T-helper 22 cell (primary cell): ENCODE measurements at places on chromosomes 3 and 15.

GRCh38 chr3:103181160-103181559, 746.3 kb downstream of the ZPLD1 start:
- DNase-seq, result no peak

DNA sequence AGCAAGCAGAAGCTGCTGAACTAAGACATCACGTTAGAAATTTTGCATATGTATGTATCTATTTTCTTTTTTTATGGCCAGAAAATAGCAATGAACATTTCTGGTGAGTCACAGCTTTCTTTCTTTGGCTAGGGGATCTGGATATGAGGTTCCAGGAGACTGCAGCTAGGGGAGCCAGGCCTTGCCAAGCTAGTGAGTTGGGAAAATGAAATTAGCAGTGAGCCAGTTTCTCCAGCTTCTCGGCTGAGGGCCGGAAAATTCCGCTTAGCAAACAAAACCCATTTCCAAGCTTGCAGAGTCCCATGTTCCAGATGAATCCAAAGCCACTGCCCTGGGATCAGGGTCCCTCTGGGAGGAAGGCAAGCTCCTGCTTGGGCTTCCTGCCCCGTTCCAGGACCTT, 137.6 kb downstream of the SRGAP3 start:
- DNase-seq, result no peak

DNA sequence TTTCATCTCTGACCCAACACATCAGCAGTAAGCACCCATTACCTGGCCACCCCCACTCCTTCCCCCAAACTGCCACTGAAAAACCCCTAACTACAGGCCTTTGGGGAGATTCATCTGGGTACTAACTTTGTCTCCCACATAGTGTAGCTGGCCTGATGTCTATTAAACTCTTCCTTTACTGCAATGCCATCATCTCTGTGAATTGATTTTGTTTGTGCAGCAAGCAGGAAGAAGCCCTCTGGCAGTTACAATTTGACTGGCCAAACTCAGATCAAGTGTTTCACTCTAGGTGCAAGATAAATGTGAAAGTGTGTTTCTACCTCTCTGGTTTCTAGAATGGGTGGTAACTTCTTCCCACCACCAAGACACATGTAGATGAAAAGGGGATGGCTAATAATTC, 26.7 kb upstream of the OR5K4 start:
- no peak for DNase-seq

DNA sequence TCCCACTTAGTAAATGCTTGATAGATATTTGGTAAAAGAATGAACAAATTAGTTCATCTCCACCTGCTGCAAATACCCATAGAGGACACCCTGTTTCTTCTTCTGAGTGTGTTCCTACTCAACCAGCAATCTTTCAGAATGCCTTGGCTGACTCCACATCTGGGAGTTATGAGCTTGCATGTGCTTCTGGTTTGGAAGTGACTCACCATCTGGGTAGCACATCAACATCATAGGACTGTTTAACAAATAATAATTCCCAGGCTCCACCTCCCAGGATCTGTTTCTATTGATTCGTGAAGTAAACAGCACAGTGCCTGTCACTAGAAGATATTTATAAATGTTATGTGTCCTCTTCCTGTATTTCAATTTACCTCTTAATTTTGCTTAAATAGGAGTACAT, 580.1 kb downstream of the ROBO2 start:
- no peak for DNase-seq

DNA sequence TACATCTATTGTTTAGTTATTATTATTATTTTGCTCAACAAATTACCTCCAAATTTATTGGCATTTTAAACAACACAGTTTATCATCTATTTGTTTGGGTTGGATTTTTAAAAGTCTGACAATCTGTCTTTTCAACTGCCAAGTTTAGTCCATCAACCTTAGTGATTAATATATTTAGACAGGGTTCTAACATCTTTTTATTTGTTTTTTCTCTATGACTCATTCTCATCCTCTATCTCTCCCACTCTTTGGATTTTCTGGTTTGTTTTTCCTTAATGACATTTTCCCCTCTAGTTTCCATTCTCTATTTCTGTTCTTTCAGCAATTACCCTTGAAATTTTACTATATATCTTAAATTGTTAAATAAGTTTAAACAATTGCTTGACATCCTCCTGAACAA, 41.9 kb downstream of the EMC4 start:
- DNase-seq, result no peak

DNA sequence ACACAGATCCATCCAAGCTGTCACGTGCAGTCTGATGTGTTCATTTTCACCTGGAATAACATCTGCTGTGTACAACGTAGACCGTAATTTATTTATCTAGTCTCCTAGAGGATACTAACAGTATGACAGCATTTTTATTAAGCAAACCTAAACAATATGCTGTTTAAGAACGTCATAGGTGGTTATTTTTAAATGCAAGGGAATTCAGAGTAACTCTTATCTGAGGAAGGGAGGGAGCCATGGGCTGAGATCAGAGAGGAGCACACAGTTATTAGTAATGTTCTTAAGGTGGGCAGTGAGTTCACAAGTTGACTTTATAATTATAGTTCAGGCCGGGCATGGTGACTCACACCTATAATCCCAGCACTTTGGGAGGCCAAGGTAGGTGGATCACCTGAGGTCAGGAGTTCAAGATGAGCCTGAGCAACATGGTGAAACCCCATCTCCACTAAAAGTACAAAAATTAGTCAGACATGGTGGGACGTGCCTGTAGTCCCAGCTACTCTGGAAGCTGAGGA, 193.6 kb downstream of the UACA start:
- DNase-seq, result no peak

- DNase-seq, result no peak
These were observed 52.2 kb upstream of the ACTL6A start for GRCh38 chr3:179510496-179510895.

- no peak for DNase-seq
These were observed 8.4 kb upstream of the NR2C2 start for GRCh38 chr3:14938954-14939353.

DNA sequence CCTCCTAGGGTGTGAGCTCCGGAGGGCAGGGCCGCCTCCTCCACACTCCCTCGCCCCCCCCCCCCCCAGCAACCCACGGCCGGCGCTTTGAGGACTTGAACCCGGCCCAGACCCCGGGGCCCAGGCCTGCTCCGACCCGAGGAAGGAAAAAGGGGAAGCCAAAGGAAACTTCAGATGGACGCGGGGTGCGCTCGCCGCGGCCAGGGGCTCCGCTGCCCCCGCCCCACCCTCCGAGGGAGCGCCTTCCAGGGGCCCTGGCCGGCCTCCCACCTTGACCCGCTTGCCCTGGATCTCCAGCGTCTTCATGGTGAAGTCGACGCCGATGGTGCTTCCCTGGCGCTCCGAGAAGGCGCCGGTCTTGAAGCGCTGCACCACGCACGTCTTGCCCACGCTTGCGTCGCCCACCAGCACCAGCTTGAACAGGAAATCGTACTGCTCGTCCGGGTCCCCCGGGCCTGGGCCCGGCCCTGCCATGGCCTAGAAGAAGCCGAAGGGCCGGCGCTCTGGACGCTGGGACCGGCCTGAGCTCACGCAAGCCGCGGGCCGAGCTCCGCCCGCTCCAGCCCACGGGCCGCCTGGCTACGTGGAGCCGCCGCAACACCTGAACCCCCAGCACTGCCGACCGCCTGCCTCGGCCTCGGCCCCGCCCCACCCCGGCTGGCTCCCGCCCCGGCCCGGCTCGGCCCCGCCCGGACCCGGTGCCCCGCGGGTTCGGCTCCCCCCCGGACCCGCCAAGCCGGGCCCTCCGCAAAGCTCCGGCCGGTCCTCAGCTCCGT, 400 bp downstream of the RAB43 start:
- peak; percentile 9 for DNase-seq

- DNase-seq, result no peak
These were observed 442.3 kb upstream of the TPRG1 start for GRCh38 chr3:188729422-188729821.

DNA sequence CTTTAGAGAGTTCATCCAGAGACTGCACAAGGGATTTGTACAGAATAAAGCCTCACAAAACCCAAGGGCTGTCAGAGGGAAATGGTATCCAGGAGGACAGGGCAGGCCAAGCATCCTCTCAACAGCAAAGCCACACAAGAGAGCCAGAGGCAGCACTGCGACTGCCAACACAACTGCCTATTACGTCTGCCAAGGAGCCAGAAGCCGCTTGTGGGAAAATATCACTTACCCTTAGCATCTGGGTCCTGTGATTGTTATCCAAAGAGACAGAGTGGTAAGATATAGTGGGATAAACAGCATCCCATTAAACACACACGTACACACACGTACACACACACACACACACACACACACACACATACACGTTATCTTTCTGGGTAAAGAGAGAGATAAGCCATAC, 618.3 kb upstream of the AGTR1 start:
- no peak for DNase-seq

- no peak for DNase-seq
These were observed 35.5 kb upstream of the TIMP4 start for GRCh38 chr3:12194209-12194608.

- no peak for DNase-seq
These were observed 117.0 kb downstream of the SATB1 start for GRCh38 chr3:18308096-18308650.

- DNase-seq, result no peak
These were observed 139.2 kb upstream of the CTDSPL start for GRCh38 chr3:37722477-37722876.

DNA sequence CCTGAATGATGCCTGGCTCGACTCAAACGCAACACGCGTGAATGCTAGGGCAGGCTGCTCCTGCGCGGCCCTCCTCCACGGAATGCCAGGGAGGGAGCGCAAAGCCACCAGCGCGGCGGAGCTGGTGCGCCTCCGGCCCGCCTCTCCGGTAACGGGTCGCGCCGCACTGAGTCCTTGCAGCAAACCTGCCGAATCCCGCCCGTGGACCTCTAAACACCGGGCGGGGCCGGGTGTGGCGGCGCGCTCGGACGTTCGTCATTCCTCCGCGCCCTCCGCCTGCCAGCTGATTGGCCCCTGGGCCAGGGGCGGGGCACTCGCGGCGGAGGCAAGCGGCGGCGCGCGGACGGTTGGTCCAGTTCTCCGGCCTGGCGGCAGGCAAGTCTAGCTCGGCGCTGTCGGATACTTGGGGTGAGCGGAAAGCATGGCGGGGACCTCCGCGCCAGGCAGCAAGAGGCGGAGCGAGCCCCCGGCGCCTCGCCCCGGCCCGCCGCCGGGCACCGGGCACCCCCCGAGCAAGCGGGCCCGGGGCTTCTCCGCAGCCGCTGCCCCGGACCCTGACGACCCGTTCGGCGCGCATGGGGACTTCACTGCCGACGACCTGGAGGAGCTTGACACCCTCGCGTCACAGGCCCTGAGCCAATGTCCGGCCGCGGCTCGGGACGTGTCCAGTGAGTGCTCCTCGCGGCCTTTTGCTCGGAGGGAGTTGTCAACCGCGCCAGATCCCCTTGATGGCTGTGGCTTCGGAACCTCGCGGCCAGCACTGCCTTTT, at the start of gene ATRIP:
ATRIP (plus strand) TSS at position 313 of the 769 bp plus-strand sequence; CDS start at position 422, 109 bp downstream.
- peak; percentile 81 for DNase-seq

DNA sequence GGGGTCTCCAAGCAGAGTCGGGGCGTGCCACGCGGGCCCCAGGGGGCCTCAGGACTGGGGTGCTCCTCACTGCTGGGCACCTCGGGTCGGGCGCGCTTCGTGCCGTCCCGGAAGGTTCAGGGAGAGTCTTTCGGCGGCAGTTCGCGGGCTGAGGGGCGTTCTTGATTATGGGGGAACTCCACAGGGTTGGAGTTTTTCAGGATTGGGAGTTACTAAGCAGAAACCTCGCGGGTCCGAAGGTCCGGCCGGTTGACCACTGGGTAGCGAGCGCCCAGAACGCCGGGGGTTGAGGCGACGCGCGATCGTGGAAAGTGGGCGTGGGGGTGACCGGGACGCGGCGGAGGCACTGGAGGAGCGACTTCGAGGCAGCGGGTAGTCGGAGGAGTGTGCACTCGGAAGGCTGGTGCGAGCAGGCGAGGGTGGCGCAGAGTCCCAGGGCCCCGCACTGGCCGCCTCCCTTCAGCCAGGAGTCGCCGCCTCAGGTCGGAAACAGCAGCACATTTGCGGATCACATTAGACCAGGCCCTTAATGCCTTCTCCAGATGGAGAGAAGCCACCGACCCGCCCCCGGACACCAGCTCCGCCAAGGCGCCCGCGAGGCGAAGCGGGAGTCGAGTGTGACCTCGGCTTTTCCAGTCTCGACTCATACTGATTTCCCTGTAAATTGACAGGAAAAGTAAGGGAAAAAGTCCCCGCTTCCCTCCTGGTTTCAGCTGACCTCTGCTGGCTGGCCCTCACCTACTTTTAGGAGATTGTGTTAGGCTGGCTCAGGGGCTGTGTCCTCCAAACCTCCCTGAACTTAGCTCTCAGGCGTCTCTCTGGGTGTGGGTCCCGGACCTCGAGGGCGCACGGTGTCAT, 685 bp downstream of the ADAMTSL3 start:
- no peak for DNase-seq

DNA sequence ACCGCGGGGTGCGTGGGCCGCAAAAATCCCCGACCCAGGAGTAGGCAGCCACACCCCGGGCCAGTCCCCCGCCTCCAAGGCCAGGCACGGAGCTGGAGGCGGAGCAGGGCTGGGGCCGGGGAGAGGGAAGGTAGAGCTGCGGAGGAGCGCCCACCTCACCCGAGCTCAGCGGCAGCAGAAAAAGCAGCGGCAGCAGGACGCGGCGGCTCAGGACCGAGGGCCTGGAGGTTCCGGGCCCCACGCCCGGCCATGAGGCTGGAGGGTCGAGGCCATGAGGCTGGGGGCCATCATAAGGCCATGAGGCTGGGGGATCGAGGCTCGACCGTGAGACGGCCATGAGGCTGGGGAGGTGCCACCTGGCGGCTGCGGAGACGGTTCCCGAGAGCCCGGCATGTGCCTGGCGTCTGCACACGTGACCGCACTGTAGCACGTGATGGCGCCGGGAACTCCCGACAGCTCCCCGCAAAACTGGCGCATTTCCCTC, 32.9 kb upstream of the PRSS50 start:
- DNase-seq, result no peak

DNA sequence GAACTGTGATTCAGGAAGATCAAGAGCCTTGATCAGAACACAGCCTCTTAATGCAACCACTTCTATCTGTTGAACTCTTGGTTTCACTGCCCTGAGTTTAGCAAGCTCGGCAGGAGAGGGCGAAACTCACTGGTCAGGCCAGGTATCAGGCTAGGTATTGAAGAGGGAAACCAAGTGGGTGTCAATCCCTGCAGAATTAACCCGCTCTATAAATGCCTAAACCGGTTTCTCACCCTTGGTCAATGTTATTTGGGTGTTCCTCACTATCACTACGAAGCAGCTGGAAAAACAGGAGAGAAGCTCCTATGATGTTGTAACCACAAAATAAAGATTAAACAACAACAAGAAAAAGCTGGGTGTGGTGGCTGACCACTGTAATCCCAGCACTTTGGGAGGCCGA, 23.9 kb downstream of the LIPH start:
- DNase-seq, result no peak

- no peak for DNase-seq
These were observed 759.2 kb upstream of the CFAP20DC start for GRCh38 chr3:59809016-59809415.

- no peak for DNase-seq
These were observed 30.7 kb upstream of the MYLK start for GRCh38 chr3:123914829-123915228.

DNA sequence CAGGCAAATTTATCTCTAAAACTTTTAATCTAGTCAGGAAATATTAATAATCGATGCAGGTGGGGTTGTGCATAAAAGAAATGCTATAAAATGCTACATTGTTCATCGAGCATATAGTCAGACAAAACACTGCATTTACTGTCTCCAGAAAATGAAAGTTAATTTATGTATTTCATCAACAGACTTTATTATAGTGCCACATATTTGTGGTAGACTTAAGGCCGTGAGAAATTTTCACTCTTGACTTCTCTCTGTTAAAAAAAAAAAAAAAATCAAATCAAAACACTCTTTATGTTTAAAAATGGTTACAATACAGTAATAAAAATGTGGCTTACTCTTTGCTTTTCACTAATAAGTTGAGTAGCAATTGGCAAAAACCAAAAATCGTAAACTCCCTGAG, 67.4 kb downstream of the RBMS3 start:
- DNase-seq, result no peak
